ENCODE measurements at places on chromosomes 1 and 21.

DNA sequence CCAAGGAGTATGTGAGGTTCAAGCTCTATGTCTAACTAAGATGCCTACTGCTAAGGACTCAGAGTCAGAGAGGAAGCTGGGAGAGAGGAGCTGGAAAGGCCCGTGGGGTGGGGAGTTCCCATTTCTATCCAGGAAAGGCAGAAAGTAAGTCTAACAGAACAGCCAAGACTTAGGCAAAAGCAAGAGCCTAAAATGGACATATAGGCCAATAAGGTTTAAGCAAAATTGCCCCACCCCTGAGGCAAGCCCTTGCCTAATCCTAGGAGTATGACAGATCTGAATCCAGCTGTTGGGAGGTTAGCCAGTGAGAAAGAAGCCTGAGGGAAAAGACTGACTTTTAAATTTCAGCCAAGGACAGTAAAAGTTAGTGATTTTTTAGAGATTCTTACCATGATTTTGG, 1.6 kb upstream of the KLHDC9 start:
- peak; percentile 54 for DNase-seq

DNA sequence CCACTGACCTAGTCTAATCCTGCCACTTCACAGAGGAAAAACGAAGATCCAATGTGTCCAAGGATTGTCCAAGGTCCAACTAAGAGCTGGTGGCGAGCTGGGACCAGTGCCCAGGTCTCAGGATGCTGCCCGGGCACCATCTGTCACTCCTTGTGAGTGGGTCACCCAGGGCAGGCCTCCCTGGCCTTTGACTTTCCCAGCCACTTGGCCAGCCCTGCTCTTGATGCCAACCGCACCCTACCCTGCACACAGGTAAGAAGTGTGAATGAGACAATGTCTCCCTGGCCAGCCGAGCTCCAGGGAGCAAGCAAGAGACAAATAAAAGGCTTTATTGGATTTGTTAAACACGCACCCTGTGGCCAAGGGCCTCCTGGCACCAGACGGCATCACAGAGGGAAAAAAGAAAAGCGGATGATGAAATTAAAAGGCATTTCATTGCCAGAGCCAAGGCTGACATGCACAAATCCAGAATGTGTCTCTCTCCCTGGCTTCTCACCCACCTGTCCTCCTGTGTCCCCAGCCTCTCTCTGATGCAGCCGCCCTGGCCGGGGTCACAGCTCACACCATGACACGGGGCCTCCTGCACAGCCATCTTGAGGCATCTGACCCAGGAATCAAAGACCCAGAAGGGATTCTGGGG, 72.8 kb downstream of the CAMK2N1 start:
- DNase-seq: no peak

DNA sequence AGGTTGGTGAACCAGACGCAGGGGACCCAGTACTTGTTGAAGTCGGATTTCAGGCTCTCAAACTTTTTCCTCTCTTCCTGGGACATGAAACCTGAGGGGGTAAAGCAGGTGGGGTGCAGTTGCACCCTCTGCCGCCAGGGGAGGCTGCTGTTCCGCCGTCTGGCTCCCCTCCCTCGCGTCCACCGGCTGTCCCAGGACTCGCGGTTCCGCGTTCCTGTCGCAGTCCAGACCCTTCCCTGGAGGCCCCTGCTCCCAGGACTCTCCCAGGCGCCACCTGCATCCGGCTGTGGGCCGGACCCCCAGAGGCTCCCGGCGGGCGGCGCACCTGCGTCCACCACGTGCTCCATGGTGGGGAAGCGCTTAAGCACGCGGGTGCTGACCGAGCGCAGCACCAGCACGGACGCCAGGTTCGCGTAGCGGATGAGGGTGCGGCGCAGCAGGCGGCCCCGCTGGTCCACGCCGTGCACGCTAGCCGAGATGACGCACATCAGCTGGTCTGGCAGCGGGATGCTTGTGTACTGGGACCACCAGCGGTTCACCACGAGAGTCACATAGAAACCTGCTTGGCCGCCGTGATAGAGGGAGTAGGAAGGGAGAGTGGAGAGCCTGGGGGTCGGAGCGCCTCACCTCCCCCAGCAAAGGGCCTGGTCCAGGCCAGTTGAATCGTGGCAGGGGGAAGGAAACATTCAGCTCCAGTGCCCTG, 1.7 kb downstream of the BEST4 start:
- peak; percentile 59 for DNase-seq

- DNase-seq: peak; percentile 77
These were observed 33.7 kb upstream of the FBXO28 start for GRCh38 chr1:224080115-224080774.

GRCh38 chr1:18141661-18142060, 34.1 kb downstream of the IGSF21 start:
- no peak for DNase-seq

GRCh38 chr1:205493241-205494085, 11.0 kb upstream of the CDK18 start:
- peak; percentile 56 for DNase-seq

DNA sequence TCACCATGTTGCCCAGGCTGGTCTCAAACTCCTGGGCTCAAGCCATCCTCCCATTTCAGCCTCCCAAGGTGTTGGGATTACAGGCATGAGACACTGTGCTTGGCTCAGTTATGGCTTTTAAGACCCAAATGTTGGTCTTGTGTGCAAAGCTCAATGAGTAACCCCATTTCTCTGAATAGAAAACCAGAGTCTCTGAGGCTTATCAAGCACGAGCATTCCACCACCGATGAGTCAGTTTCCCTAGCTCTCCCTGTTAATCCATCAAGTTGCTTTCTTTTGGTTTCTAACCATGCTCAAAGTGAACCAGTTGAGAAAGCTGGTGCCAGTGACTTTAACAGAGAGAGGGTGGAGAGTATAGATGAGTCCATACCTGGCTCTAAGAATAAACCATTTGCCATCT, 350.9 kb upstream of the ADGRL2 start:
- peak; percentile 10 for DNase-seq

GRCh38 chr1:16888860-16889816, 6.6 kb upstream of the RNU1-2 start:
- peak; percentile 88 for DNase-seq

DNA sequence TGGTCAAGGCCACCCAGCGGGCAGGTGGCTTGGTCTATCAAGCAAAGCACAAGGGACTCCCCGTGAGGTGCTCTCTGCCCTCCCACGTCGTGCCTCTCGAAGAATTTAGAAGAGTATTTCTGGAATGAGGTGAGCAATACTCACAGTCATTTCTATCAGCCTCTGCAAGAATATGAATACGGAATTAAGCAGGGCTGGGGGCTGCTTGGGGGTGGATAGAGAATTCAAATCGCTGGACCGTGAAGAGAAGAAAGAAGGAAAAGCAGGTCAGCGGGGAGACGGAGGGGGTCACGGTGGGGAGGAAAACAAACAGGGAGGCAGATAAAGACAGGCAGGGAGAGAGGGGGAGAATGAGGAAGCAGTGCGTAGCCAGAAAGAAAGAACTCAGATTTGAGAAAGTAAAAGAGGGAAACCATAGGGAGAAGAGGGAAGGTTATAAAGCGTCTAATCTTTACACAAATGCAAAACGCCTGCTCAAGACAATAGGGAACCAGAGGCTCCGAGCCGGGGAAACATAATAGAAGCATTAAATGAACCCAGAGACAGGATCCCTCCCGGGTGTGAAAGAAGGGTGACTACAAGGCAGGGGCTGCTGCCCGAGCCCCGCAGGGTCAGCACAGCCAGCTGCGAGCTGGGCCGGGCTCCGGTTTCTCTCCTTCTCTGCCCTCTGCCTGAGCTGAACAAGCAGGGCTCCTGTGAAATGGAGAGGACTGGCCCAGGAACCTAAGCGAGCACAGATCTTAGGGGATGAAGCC, 2.1 kb upstream of the EDN2 start:
- peak; percentile 59 for DNase-seq

DNA sequence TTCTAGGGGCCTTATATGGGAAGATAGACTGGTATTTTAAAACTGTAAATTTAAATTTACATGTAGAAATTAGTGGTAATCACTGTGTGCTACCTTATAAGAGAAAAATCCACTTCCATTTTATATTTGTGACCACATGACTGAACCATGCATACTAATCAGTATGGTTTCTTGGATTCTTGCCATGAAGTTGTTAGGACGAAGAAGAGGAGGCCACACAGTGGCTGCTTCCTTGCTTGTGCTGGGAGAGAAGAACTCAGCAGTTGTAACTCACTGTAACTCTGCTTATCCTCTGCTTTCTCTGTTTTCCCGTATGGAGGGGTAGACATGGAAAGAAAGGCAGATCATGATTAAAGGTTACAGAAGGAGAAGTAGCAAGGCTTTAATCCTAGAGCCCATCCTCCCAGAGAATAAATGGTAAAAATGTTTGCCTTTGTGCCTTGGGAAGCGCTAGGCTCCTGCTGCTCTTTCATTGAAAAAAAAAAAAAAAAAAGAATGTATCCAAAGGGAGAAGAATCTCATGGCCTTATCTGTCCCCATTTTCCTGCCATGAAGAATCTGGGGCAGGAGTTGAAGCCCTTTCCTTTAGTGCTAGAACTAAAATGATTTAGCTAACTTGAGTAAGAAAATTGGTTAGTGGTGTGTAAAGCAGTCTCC, 32.4 kb downstream of the KCTD3 start:
- DNase-seq: peak; percentile 78

DNA sequence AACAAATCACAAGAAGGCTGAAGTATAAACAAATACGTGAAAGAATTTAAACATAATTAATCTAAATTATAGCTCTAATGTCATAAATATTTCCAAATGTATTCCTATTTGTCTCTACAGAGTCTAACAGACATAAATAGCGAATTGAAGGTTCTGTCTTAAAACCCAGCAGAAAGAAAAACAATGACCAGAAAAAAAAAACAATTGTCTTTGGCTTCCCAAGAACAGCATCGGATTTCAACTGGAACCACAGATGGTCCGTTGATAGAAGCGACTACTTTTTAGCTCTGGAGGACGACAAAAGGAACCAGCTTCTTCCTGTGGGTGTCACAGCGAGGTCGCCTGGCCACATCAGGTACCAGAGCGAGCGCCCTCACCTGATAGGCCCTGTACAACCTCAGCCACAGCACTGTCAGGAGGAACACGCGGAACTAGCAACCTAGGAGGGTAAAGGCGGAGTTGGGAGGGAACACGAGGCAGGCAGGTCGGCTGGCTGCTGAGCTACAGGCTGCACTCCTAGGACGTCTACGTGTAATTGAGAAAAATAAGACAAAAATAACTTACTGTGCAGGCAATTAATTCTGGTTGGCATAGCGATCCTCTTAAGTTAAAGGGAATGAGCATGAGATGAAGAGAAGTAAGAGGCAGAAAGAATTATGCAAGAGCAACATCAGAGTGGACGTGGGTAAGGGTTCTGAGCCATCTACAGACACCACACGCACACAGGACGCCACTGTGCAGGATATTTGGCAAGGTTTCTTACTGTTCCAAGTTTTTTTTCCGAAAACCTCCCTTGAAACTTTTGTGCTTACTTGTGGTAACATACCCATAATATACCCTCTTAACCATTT, 16.7 kb upstream of the PRDM15 start:
- DNase-seq: peak; percentile 18

DNA sequence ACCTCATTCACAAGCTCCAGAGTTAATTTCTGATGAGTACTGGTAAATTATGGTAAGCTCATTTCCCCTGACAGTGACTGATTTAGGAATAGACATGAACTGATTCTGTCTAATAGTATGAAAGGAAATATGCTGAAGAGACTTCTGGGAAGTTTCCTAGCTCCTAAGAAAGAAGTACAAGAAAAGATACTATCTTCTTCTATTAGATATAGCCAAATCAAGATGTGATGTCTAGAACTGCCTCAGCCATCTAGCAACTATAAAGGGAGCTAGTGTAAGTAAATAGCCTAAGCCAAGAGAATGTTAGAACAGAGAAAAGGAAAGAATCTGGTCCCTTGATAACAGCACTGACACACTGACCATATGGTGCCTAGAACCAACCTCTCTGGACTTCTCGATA, 10.7 kb upstream of the PHTF1 start:
- DNase-seq: no peak

GRCh38 chr1:28021064-28021463, 61.3 kb downstream of the XKR8 start:
- DNase-seq: no peak

DNA sequence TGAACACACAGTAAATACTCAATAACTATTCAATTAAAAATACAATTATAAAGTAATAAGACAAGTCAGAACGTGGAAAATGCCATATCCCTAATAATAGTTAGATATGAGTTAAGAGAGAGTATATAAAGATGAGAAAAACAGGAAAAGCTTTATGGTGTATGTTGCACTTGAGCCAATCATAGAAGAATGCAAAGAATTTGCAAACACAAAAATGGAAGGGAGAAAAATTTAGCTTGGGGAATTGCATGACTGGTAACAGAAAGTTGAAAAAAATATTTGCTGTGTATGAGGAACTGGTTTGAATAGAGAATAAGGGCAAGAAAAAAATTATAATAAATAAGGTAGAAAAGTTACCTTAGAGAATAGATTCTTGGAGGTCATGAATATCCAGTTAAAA, 739.6 kb upstream of the CXADR start:
- DNase-seq: peak; percentile 57

DNA sequence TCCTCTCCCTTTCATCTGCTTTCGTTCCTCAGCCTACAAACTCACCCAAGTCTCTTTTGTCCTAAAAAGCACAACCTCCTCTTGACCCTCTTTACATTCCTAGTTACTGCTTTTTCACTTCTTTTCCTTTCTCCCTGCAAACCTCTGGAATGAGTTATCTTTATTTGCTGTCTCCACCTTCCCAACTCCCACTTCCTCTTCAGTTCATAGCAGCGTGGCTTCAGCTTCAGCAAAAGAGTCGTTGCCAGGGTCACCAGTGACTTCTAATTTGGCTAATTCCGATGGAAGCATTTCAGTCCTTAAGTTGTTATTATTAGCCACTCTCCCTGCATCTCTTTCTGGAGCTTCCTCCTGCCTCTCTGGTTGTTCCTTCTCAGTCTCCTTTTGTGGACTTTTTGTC, 6.2 kb upstream of the TMEM54 start:
- peak; percentile 48 for DNase-seq

GRCh38 chr21:23452384-23453083, 2154.7 kb downstream of the MRPL39 start:
- no peak for DNase-seq

DNA sequence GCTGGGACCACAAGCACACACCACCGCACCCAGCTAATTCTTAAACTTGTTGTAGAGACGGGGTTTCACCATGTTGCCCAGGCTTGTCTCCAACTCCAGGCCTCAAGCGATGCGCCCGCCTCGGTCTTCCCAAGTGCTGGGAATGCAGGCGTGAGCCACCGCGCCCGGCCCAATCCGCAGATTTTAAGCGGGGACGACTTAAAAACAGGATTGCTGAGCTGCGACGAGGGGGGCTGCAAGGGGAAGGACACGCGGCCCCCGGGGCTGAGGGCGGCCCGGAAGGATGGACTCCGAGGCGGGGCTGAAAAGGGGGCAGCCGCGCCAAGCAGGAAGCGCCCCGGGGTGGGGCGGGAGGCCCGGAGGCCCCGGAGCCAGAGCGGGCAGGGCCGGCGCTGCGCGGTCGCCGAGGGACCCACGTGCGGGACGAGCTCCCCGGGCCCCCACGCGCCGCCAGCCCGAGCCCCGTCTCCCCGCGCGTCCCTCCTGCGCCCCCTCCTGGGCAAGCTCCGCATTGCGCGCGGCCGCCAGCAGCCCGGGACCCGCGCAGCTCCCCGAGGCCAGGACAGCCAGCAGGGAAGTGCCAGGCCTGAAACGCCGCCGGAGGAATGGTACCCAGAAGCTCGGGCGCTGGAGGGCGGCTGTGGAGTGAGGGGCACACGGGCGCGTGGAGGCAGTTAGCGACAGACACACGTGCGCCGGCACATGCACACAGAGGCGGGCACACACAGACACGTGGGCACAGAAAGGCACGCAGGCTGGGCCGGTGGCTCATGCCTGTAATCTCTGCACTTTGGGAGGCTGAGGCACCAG, 5.5 kb upstream of the PRKCZ start:
- peak; percentile 4 for DNase-seq

GRCh38 chr1:179510038-179510437, 65.7 kb downstream of the NPHS2 start:
- no peak for DNase-seq

GRCh38 chr1:186094172-186094571, 280.9 kb downstream of the TPR start:
- DNase-seq: peak; percentile 76

All from IMR-90 (cell line).